NCI-H2081 (cell line): ENCODE measurements at places on chromosomes 6 and 20.

DNA sequence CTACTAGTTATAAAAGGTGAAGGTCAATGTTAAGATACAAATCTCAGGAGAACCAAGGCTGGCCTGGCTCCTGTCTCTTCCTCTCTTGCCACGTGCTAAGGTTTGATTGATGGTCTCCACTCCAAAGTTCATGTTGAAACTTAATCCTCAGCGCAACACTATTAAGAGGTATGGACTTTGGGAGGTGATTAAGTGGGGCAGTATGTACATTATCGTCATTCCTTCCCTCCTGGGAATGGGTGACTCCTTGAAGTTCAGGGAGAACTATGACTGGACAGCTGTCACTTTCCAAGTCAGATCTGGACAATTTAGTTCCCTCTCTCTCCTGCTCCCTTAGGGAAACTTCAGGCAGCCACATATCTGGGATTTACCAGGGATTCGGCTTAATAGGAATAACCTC lies 50.5 kb downstream of the KCNK5 start:
- no peak for DNase-seq

GRCh38 chr6:46652232-46652602 lies 401 bp downstream of the CYP39A1 start:
- no peak for DNase-seq

DNA sequence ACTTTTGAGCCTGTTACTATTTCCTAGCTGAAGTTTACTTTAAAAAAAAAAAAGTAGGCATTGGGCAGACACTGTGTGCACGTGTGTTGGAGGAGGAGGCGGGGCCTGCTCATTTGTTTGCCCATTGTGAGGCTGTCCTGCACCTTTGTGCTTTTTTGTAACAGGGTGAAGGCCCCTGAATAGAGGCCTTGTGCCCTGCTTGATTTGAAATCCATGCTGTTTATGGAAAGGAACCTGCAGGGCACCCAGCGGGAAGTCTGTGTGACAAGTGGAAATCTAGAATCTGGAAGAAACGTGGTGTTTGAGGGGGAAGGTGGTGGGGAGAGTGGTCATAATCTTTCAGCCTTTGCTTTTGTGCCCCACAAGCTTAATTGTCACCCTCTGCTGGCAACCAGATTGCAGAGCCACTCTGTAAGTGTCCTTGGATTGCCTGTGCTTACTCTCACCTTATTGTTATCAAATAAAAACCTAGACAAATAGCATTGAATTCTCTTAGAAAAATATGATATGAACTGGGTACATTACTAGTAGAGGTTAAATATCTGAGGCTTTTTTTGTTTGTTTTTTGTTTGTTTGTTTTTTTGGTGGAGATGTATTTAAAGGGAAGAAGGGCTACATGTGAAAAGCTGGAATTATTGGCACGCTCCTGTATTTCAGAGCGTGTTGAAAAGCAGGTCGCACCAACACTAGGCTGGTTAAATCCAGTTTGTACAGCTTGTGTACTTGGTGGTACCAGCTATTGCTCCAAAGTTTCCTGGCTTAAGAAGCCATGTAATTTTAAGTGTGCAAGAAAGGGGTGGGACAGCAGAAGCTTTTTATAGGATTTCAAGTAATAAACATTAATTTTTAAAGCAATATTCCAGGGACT lies 156.3 kb downstream of the ARID1B start:
- peak; percentile 87 for DNase-seq

DNA sequence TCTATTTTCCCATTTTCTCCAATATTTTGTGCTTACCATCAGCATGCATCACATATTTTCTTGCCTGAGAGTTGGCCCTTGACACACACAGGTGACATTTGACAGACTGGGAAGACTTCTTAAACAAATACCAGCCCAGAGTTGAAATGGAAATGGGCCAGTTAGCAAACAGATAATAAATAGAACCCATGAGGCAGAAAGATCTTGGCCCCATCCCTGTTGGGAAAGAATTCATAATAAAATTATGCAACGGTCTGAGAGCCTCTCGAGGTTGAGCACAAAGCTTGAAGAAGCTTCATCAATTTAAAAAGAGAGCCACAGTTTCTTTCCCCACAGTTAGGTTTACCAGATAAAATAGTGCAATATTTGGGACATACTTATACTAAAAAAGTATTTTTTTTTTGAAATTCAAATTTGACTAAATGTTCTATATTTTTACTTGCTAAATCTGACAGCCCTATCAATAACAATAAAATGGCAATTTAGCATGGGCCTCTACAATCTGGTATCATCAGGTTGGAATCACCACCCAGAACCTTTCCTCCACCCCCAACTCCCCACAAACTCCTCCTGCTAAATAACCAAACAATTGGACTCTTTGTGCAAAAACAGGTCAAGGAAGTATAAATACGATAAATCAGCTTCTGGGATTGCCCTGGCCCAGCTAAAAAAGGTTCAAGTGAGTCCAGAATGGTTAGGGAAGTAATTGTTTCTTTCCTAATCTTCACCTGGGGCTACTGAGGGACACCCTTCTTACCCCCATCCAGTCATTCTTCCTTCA lies 129.8 kb downstream of the CD164 start:
- DNase-seq, result no peak

- peak; percentile 75 for DNase-seq
Measured at GRCh38 chr20:1776681-1777475, 118.3 kb upstream of the SIRPA start.

DNA sequence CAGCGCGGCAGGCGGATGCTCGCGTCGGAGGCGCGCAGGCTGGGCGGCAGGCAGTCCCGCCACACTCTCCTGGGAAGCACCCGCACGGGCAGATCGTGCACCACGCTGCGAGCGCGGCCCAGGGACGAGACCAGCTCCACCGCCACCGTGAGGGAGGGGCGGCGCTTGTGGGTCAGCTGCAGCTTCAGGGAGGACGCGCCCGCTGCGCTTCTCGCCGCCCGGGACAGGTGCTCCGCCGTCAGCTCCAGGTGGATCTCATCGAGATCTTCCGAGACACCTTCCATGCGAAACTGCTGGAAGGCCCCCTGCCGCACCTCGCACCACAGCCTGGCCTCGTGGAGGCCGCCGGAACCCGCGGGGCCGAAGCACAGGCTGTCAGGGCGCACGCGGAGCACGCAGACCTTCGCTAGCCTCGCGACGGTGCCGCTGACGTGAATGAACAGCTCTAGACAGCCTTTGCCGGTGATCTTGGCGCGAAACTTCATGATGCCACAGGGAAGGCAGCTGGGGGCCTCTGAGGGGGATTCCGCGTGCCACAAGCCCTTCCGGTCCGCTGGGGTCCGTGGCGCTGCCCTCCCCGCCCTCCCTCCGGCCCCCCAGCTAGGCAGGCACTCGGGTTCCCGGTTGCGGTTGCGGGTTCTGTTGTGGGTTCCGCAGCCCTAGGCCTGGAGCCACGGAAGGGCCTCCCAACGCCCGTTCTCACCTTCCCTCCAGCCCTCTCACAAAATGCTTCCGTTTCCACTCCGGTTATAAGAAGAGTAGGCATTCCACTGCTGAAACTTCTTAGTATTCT lies at the start of gene HUS1B:
Gene HUS1B (minus strand): TSS at position 641 of the 793 bp plus-strand sequence. CDS start 156 bp downstream, at position 485.
- no peak for DNase-seq

DNA sequence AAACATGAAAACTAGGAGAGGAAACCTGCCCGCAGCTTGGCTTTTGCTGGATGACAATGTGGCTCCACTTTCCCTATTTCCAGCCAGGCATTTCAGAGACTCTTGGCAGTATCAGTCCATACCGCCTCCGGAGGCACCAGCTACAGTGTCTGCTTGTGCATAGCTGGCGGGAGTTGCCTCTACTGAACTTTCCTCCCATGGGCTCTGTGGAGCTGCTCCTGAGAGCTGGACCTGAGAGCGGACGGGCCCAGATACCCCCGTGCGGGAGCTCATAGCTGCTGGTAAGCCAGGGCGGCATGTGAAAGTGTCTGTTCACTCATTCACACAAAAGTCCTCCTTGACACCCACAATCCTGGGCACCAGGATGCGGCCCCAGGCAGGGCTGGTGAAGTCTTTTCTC lies 130.3 kb upstream of the PMEPA1 start:
- no peak for DNase-seq

DNA sequence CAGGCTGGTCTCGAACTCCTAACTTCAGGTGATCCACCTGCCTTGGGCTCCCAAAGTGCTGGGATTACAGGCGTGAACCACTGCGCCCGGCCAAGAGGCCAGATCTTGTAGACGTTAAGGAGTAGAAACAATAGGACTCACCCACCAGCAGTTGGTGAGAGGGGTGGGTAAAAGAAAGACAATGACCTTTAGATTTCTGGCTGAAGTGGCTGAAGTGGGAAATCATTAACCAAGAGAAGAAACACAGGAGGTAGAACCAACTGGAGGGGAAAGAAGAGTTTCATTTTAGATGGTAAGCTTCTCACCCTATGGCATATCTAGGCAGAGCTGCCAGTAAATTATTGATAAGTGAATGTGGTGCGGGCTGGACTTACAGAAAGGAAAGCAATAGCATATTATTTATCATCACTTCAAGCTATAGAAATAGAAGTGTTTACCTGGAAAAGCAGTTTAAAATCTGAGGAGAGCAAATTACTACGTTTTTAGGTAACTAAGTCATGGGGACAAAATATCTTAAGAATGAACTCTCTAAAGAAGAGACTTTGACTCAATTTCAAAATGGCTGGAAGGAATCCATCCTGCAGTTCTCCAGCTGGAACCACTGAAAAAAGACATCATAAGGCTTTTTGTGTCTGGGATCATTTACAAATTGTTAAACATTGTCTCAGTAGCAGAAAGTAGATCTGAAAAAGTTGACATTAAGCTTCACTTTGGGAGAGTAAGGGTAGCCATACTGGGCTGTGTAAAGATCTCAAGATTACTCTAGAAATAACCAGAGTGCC lies 109.6 kb downstream of the ALDH8A1 start:
- DNase-seq, result no peak

DNA sequence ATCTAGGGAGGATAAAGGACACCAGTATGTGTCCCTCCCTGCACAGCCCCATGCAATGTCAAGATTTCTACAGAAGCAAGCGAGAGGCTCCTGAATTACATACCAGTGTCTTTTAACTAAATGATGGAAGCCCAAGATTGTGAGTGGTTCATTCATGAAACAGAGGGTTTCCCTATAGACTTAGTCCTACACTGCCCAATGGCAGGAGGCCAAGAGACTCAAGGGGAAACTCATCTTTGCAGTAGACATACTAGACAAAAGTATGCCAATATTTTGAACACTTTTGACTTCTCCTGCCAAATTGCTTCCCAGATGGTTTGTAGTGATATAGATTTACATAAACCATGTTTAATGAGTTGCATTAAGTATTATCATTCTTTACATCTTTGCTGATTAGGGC lies 557.2 kb upstream of the JAG1 start:
- no peak for DNase-seq

DNA sequence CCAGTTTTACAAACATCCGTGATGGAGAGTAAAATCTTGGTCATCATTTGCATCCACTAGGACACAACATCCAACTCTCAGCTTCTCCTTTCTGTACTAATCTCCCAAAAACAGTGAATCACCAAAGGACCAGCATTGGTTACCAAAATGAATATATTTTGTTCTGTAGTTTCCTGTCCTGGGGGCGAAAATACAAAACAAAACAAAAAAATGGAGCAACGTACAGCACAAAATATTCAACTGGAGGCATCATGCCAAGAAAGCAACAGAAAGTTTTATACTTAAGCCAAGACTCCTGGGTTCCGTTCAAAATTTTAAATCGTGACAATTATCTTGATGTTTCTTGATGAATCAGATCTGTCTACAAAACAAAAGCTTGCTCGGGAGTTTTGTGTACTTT lies 126.6 kb upstream of the CCDC28A start:
- DNase-seq, result no peak

DNA sequence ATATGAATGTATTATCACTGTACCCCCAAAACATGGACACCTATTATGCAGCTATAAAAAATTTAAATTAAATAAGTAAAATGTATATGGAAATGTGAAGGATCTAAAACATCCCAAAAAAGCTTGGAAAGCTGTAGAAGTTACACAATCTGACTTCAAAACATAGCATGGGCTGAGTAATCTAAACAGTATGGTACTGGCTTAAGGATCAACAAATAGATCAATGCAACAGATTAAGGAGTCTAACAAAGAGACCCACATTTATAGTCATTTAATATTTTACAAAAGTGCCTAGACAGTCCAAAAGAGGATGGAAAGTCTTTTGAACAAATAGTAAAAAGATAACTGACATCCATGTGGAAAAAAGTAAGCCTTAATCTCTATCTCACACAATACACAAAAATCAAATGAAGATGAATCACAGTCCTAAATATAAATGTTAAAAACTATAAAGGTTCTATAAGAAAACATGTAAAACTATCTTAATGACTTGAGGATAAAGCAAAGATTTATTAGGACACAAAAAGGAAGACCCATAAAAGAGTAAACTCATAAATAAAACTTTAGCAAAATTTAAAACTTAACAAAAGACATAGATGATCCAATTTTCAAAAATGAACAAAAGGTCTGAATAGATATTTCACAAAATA lies 46.8 kb downstream of the RANBP9 start:
- DNase-seq, result no peak

- DNase-seq, result no peak
Measured at GRCh38 chr20:41150664-41151063, 13.3 kb downstream of the PLCG1 start.

DNA sequence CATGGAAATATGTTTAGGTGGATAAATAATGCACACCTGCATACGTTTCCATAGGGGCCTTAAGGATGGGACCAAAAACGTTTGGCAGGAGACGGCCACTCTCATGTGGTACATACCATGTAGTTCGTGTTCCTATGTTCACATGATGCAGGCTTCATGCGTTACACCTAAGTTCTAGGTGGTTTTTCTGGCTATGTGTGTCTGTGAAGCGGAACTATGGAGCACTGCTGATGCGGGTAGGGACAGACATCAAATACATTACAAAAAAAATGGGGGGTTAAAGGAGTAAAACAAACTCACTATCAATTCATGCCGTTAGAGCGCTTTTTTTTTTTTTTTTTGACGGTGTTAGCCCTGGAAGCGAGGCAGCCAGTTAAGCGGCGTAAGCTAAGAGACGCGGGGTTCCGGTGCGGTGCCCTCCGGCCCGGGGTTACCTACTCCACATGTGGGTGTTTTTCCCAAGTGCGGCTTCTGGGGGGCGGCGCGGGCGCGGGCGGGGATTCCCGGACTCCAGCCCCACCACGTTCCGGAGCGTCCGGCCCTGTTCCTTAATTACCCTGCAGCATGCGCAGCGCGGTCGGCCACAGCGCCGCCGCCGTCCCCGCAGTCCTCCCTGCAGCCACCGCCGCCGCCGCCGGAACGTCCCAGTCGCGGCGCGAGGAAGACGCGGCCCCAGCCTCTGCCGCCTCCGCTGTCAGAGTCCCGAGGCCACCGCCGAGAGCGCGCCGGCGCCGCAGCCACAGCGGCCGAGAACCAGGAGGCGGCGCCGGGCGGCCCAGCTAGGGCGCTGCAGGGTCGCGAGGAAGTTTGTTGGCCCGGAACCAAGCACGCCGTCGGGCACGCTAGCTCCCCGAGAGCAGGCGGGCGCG lies 648 bp downstream of the COL19A1 start:
- peak; percentile 14 for DNase-seq

GRCh38 chr20:6680441-6680840 lies 87.0 kb upstream of the BMP2 start:
- DNase-seq, result peak; percentile 61

GRCh38 chr6:21791581-21791980 lies 198.0 kb downstream of the SOX4 start:
- DNase-seq, result no peak

DNA sequence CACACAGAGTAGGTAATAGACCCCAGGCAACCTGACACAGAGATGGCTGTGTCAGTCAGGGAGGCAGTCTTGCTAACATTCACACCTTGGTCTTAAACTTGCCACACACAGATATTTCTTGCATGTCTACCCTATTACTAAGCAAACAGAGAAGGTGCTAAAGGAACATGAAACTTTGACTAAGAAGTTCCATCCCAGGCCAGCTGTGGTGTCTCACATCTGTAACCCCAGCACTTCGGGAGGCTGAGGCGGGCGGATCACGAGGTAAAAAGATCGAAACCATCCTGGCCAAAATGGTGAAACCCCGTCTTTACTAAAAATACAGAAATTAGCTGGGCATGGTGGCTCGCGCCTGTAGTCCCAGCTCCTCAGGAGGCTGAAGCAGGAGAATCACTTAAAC lies 222.4 kb upstream of the JARID2 start:
- no peak for DNase-seq
